Stimulated activated CD4-positive, alpha-beta T cell treated with anti-CD3 and anti-CD28 coated beads, Interleukin-2, amount 100 ng/mL, for 4 hours (primary cell): ENCODE measurements at places on chromosomes 7 and 10.

- DNase-seq = no peak
Measured at GRCh38 chr10:68666280-68666760, 54.7 kb upstream of the CCAR1 start.

DNA sequence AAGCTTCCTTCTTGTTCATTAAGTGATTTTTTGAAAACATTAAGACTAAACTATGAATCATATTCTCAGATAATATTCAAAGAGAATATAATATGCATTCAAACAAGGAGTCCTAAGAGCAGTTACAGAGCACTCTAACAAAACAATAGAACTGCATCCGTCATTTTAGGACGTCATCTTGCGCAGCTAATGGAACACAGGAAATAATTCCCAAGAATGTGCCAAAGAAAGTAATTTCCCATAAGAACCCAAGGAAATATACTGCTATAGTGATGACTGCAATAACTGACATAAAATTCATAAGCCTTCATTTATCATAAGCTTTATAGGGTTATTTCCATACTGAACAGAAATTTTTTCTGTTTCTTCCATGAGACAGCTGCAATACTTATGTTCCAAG lies 28.3 kb upstream of the CASD1 start:
- no peak for DNase-seq

- no peak for DNase-seq
Measured at GRCh38 chr10:15725603-15726002, 5.9 kb upstream of the ITGA8 start.

DNA sequence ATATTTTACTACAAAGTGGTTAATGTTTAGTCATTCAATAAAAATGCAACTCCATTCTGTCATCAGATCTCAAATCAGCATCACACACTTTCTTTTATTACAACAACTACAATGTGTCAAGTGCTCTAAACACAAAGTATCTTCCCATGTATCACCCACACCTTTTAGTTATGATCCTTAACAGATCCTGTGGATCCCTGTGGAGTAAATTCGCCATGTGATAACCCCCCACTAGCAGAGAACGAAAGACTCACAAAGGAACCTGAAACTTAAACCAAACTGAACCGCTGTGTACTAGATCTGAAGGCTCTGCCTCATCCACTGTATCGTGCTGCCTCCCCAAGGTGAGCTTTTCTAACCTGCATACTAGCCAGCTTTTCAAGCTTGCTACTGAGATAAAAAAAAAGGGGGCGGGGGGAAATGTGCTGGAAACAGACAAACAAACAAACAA lies 1.7 kb downstream of the DPY19L1 start:
- DNase-seq = no peak

GRCh38 chr7:69883399-69883891 lies 285.2 kb downstream of the AUTS2 start:
- DNase-seq = no peak

DNA sequence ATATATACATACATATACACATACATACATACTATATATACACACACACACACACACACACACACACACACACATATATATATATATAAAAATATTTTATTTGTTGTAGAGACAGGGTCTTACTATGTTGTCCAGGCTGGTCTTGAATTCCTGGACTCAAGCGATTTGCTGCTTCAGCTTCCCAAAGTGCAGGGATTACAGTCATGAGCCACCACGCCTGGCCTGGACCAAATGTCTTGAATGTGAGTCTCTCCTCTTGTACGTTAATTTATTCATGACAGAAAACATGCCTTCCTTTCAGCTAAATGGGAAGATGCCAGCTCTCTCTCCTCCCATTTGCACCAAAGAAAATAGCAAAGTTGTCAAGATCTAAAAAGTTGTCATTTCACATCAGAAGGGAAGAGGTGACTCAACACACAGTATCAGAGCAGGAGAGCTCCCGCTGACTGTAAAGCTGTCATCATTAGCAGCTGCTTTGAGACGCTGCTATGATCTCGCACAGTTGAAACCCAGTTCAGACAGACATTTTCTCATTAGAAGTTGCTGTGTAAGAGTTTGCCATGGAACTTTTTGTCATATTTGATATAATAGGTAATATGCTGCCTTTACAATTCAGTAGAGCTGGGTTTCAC lies 224.3 kb downstream of the SFMBT2 start:
- no peak for DNase-seq

- DNase-seq = no peak
Measured at GRCh38 chr10:75195035-75195763, 15.4 kb upstream of the VDAC2 start.
